Inflammatory macrophage treated with lipopolysaccharide for 1 hour (primary cell): ENCODE measurements at places on chromosomes 7 and 10.

- peak; percentile 62 for DNase-seq
Observed at GRCh38 chr10:59885430-59886134, 20.8 kb downstream of the CCDC6 start.

- DNase-seq = no peak
Observed at GRCh38 chr7:70470746-70471145, 661.2 kb upstream of the GALNT17 start.

GRCh38 chr10:21359202-21359601 is 166.3 kb downstream of the SKIDA1 start:
- DNase-seq = no peak

DNA sequence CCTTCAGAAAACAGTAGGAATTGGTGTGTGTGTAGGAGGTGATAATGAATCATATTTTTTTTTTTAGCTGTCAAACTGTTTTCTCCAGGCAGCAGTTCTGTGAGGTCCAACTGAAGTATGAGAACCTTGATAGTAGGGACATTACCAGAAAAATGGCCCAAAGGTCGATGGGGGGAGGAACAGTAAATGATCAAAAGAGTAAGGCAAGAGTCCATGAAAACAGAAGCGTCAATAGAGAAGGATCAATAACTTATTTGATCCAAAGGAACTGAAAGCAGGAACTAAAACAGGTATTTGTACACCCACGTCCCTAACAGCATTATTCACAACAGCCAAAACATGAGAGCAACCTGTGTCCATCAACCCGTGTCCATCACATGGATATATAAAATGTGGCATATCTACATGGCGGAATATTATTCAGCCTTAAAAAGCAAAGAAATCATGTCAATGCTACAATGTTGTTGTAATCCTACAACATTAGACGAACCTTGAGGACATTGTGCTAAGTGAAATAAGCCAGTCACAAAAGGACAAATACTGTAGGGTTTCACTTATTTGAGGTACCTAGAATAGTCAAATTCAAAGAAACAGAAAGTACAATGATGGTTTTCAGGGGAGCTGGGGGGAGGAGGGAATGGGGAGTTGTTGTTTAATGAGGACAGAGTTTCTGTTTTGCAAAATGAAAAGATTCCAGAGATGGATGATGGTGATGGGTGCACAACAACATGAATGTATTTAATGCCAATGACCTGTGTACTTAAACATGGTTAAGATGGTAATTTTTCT is 214.0 kb upstream of the KLF14 start:
- DNase-seq = no peak

GRCh38 chr10:82068501-82068900 is 193.5 kb downstream of the NRG3 start:
- DNase-seq = no peak

- no peak for DNase-seq
Observed at GRCh38 chr7:946256-946996, 8.1 kb downstream of the ADAP1 start.

DNA sequence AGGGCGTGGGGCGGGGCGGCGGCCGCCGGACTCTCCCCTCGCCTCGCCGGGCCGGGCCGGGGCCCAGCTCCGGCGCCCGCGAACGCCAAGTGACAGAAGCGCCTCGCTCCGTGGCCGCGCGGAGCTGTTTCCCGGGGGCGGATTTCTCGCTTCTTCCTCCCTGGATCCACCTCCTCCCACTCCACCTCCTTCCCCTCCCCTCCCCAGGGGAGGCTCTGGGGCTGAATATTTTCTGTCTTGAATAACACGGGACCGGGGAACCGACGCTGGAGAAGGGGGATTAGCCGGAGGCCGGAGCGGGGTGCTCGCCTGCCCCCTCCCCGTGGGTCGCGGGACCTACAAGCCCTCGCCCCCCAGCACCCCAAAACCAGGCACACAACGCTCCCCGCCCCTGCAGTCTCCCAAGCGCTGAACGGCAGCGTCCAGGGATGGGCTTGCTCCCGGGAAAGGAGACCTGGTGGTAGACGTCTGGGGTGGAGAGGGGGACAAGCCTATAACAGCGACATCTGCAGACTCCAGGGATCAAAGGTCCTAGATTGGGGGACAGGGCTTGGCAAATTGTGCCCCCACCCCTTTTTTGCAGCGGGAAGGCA is at the start of gene ARHGAP21:
Gene ARHGAP21 (minus strand): TSS at position 100 of the 593 bp plus-strand sequence. CDS start 1,988 bp downstream, outside the sequence.
- DNase-seq = peak; percentile 59

GRCh38 chr7:100430493-100431285 is 1.1 kb downstream of the MEPCE start:
- DNase-seq = no peak

- no peak for DNase-seq
Observed at GRCh38 chr7:155529845-155530244, 16.5 kb downstream of the CNPY1 start.

DNA sequence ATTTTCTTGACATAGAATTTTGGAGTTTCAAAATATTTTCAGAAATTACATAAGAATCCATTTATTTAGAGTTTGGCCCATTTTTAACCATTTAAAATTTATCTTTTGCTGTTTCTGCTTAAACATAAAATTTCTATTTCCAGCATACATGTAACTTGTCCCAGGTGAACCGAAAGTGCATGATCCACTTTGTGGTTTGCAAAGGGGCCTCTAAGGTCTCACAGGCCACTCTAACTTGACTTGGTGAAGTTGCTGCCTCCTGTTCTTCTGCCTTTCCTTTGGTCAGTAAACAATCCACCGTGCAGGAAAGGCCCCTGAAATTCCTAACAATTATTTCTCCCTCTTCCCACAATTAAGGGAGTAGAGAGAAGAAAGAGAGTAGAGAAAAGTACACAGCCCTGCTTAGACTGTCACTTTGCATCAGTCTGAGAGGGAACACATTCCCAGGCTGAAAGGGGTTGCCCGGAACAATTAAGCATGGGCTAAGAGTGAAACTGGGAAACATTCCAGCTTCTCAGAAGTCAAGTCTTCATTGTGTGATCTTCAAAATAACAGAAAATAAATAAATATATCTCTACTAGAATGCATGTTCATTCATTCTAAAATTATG is 79.5 kb upstream of the SEMA3A start:
- no peak for DNase-seq

DNA sequence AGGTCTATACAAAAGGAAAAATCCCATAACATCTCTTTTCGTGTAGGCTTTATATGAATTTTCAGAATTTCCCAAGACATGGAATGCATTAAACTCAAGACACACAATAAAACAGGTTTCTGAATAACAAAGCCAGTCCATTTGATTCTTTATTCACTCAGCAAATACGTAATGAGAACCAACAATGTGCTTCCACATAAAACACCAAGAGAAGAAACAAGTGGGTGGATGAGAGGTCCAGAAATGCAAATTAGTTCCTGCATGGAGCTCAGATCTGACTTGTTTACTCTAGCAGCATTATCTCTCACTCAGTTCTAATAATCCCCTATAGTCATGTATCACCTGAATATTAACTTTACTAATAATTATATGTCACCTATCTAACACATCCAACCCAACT is 249.5 kb downstream of the LRRTM3 start:
- no peak for DNase-seq

DNA sequence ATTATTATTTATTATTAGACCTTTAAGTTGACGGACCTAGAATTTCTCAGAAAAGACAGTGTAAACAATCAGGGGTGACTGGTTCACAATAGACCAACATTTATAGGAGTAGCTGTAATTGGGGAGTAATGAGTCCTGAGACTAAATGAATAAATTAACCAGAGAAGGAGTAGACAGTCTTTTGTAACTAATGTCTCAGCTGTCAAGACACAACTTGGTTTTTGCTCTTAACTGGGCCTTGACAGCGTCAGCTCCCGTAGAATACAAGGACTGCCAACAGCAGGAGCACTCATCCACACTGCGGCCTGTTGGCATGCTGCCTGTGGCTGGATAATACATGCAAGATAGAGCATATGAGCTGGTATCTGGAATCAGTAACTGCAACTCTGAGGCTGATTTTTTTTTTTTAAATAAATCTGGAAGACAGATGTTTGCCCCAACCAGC is 123.9 kb downstream of the CACNA2D1 start:
- no peak for DNase-seq

DNA sequence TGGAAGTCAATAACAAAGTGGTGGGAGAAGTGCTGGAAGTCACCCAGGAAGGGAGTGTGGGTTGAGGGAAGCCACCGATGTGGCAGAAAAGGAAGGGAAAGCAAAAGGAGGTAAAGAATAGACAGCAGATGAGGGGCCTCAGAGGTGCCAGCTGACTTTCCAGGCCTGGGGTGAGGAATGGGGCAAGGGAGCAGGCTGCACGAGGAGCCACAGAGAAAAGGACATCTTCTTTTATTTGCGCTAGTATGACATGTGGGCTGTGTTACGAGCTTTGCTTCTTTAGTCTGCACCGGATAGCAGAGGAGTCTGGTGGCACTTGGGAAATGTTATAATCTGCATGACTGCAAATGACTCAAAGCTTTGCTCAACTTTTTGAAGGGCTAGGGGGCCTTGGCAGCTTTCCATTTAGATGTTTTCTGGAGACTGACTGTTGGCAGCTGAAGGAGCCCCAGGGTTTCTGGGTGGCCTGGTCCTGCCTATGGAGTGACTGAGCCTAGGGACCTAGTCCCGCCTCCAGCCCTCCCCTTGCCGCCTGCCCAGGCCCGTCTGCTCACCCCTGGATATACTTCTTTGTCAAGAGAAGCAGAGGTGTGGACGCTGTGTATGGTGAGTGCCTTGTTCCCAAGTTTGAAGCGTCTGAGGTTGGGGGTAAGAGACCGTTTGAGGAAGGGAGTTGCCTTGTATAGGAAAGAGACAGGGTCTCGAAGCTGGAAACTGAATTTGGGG is 5.1 kb downstream of the PRXL2A start:
- DNase-seq = peak; percentile 85

GRCh38 chr10:3564346-3565002 is 220.5 kb downstream of the KLF6 start:
- no peak for DNase-seq

DNA sequence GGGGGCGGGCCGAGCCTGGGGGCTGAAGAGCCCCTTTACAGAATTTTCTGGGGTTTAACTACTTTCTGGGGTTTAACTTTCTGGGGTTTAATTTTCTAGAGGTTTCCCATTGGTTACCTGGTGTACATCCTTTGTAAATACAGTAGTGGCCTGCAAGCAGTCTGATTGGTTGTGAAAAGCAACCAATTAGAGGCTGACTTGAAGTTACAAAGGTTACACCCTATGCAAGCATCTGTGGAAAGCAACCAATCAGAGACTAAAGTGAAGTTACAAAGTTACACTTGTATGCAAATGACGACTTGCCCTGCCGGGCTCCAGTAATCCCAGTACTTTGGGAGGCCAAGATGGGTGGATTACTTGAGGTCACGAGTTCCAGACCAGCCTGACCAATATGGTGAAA is 27.4 kb downstream of the GTF2I start:
- DNase-seq = no peak

GRCh38 chr10:16809074-16809718 is 8.0 kb downstream of the RSU1 start:
- DNase-seq = peak; percentile 56

DNA sequence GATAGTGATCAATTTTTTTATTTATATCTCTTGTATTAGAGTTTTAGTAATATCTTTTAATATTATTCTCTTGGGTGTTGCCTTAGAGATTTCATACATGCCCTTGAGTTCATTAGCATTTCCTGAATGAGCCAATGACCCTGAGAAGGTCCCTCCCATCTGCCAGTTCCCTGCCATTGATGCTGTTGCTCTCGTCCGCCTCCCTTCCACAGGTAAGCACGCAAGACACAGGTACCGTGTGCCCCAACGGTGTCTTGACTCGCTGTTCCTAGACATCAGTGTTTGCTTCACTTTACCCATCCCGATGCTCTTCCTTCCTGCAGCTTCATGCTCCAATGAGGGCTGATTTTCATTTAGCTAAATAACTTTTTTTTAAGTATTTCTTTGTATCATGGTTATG is 19.7 kb upstream of the PWWP2B start:
- DNase-seq = no peak

DNA sequence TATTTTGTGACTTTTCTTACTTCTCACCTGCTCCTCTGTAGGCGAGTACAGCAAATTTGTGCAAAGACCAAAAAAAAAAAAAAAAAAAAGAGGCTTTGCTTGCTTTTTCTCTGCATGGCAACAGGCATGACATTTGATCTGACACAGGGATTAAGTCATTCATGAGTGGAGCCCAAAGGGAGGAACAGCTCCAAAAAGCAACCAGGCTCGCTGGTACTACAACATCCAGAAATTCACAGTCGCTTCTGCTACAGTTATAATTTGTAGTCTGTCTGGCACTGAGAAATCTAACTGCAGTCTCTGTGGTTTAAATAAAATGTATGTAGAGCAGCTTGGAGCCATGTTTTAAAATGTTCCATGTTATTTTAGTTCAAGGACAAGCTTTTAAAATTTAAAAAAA is 31.7 kb downstream of the MKX start:
- no peak for DNase-seq

DNA sequence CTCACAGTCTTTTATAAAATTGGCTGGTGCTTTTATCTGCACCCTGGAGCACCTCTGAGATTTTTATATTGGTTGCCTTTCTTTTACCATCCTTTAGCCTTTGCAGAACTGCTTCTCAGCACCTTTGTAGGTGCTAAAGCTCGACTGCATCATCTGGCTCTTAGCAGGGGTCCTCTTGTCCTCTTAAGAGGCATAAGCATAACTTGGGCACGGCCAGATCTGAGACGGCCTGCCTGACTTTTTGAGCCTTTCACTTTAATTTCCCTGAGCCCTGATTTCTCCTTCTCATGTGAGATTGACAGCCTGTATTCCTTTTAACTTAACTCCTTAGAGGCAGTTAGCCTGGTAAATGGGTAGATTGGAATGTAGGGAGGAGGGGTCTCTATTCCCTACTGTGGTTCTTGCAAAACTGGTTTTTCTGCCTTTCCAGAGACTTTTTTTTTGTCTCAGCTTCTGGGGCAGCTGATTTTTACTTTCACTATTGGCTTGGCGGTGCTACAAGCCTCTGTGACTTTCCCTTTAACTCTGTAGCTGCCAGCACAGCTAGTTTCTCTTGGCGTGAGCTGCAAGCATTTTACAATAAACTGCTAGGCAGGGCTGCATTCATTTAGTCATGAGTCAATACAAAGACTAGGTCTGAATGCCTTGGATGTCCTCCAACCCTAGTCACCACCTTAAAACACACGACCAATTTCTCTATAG is 24.0 kb downstream of the ZPBP start:
- peak; percentile 29 for DNase-seq

- no peak for DNase-seq
Observed at GRCh38 chr7:101664436-101664835, 35.3 kb upstream of the MYL10 start.

GRCh38 chr10:49528977-49529506 is 9.9 kb downstream of the ERCC6 start:
- DNase-seq = no peak

DNA sequence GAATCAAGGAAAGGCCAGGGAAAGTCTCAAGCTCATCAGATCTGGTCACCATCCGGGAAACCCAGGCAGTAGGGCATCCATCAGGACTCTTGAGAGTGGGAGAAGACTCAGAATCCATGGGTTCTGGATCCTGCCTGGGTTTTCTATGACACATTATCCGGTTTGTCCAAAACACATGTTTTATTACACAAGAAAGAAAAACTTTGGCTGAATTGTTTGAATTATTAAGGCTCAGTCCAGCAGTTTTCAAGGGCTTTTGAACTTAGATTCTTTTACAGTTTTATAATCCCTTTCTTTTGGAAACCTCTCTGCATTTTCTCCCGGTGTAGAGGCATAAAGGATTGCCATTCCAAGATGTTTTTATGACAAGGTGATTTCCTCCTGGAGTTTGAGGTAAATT is 528.5 kb upstream of the MGMT start:
- no peak for DNase-seq
